ENCODE measurements at places on chromosomes 7 and 10. TPM values are rescaled to one million over a fixed set of nuclear protein-coding genes. Genes with fewer than 3 reads are reported as not detected.

DNA sequence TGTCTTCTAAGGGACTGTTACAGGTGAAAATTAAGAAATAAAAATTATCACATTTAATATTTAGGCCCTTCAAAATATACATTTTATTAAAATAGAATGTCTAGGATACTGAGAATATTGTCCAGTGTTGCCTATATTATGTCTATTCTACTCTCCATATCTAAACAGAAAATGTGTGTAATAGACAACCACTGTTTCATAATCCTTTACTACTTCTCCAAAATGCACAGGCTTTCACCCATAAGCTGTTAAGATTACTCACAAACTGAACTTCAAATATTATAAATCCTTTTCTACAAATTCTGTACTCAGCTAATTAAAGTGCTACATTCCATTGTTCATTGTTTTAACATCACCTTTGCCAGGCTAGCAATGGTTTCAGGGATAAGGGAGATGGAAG is 56.7 kb upstream of the TFEC start:
- no peak for DNase-seq

The CUBN gene
- total RNA-seq = 2.5 TPM

The HACD1 gene
- total RNA-seq = 2.6 TPM

DNA sequence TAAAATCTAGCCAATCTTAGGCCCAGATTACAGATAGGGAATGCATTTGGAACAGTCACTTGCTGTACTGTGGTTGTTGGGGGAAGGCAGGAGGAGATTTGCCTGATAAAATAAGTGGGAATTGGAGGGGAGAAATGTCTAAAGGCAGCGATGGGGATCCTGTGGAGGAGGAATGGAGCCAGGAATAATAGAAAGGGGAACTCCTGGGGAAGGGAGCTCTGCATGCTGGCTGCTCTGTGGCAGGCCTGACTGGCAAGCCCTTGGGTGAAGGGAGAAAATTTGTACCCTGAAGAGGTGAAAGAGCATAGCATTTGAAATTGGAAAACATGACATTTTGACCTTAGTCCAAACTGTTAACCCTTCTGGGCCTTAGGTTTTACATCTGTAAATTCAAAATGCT is 13.7 kb downstream of the MMP21 start:
- DNase-seq = no peak

GRCh38 chr7:35003679-35004303 is 33.5 kb downstream of the DPY19L1 start:
- no peak for DNase-seq

Data from activated B cell treated with CpG ODN at 0.5 μM for 24 hours (primary cell).